ENCODE measurements at places on chromosomes 3 and 15. TPM values are rescaled to one million over a fixed set of nuclear protein-coding genes. Genes with fewer than 3 reads are reported as not detected.

CCDC33 gene
- polyA plus RNA-seq, result 2.4 TPM

SLC33A1 gene
- 36.5 TPM for polyA plus RNA-seq

NR2E3 gene
- polyA plus RNA-seq, result 0.41 TPM

- DNase-seq, result no peak
These were observed 534.2 kb downstream of the NSUN3 start for GRCh38 chr3:94596887-94597566.

CCDC39 gene
- polyA plus RNA-seq, result 7.5 TPM

GRCh38 chr3:124158168-124158881 lies 166.4 kb upstream of the ROPN1 start:
- DNase-seq, result no peak

DNA sequence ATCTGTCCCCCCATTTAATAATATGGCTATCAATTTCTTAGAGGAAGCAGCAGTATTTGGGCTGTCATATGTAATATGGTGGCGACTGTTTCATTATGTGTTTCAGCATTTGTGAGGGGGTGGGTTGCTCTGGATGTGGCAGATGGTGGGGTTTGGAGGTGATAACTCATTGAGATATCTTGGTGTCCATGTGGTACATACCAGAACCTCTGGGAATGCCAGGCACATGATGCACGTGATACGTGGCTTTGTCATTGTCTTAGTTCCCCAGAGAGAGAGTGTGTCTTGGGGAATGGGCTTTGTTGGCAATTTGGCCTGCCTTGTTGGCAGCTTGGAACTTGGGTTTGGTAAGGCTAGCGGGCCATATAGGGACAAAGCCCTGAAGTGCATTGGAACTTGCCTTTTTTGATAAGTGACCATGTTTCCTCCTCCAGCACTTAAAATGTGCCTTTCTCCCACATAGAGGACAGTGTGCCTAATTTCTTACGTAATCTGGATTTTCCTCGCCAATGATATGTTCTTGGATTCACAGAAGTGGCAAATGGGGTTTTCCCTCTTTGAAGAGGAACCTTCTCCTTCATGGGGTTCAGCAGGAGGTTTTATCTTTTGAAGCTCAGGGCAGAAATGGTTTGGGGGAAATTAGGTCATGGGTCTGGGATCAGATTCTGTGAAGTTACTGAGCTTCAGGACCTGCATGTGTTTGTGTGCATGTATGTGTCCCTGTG lies 79.5 kb downstream of the DNASE1L3 start:
- DNase-seq, result no peak

- DNase-seq, result no peak
These were observed 73.1 kb upstream of the SPATA12 start for GRCh38 chr3:56987238-56987895.

AVEN gene
- 14.1 TPM for polyA plus RNA-seq

SLC6A1 gene
- 5.3 TPM for polyA plus RNA-seq

- no peak for DNase-seq
These were observed 3.7 kb upstream of the GFM1 start for GRCh38 chr3:158640646-158641045.

DNA sequence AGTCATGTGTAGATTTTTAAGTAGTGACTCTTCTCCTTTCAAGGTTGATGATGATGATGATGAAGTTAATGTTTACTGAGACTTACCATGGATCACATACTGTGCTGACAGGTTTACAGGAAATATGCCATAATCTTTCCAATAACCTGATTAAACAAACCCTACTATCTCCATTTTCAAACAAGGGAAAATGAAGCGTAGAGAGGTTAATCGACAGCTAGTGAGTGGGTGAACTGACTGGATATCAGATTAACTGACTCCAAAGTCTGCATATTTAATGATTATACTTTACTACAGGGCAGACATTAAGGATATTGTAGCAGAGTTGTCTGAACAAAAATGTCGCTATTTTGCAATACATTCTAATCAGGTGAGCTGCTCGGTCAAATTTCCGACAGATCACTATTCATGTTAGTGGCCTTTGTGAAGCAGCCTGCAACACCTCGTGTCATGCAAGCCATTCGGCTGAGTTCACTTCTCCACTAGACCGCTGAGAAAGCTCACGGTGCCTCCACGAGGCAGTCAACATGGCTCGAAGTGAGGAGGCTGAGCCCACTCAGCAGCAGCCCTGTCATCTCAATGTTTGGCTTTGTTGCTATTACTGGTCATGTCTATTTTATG lies 264.2 kb downstream of the NFKBIZ start:
- DNase-seq, result no peak

DNA sequence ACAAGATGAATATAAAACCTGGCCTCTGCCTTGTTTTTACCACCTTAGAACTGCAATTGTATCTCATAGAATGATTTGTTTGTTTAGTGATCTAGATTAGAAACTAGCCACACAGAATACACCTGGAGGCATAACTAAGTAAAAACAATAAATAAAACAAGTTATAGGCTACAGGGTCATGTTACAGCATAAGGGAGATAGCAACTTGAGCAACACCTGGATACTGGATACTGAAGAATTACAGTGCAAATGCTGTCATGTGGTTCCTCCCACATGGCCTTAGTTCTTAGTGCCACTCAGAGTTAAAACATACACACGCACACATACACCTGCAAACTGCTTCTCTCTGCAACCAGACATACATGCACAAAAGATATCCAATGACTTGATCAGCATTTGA lies 563.4 kb upstream of the DPPA4 start:
- no peak for DNase-seq

SEMA6D gene
- 46.4 TPM for polyA plus RNA-seq

GNB5 gene
- 14.2 TPM for polyA plus RNA-seq

GRCh38 chr15:40328176-40328575 lies 4.7 kb downstream of the INAFM2 start:
- DNase-seq, result no peak

LPCAT4 gene
- polyA plus RNA-seq, result 52.7 TPM

RBPMS2 gene
- 5.2 TPM for polyA plus RNA-seq

MRAS gene
- polyA plus RNA-seq, result 28.4 TPM

DNA sequence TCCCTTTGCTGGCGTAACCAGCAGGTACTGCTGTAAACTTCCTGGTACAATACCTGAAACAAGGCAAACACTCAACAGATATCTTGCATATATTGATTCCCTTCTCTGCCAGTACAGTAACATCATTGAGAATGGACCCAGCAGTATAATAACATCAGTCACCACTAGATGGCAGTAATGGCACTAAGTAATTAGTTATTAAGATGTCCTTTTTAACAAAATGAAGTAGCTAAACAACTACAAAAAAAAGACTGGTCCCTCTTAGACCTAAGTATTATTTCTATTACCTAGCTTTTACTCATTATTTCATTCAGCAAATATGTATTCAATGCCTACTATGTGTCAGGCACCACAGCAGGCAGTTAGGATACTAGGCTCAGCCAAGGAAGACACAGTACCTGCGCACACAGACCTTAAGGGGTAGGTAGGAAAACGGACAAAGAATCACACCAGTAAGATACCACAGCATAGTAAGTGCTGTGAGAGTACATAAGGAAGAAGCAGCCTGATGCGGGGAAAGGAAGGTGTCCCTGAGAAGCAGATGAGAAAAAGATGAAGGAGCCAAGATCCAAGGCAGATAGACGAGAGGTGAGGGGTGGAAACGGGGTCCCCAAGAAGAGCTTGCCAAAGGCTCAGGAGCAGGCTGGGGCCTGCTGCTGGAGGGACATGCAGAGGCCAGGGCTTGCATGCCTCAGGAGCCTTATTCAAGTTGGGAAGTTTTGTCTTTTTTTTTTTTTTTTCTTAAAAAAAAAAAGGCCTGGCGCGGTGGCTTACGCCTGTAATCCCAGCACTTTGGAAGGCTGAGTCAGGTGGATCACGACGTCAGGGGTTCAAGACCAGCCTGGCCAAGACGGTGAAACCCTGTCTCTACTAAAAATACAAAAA lies 102.7 kb upstream of the CHD2 start:
- peak; percentile 69 for DNase-seq

OTOL1 gene
- polyA plus RNA-seq, result not detected

DNA sequence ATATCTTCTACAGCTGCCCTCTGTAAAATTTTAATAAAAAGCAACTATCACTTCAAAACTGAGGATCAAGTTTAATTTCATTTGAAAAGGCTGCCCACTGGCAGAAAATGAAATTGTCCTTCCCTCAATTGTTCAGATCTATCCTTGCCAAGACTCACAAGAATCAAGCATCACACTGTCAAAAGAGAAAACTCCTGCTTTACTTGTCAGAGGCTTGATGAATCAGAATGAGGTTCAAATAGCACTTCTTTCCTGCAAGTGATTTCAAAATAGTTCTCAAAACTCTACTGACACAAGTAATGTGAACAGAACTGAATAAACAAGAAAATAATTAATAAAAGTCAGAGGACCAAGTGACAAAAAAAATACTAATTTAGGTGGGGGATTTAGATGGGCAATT lies 70.6 kb downstream of the GOLIM4 start:
- DNase-seq, result no peak

DNA sequence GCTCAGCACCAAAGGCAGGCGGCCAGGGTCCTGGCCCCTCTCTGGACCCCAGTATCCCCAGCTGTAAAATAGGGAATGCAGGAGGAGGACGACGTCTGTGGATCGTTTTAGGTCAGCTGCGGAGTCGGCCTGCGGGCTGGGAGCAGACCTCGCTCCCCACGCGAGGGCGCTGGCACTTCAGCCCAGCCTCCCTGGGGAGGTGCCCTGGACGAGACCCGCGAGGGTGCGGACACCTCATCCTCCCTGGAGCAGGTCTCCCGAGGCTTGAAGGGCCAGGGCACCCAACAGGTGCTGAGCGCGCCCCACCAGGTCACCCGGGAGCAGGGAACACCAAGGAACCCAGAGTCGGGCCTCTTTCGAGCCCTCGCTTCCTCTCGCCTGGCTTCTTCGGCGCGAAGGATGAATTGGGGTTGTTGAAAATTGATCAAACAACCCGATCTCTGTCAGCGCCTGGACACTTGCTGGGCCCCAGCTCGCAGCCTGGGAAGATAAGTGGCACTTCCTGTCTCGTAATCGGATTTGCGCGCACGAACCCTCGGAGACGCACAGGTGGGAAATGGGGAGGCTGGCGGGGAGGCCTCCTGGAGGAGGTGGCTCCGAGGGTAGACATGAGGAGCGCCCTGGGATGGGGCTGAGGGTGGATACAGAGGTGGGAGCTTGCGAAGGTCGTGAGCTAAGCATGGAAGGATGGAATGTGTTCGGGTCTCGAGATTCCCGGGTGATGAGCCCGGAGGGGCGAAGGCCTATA lies 588 bp upstream of the VIPR1 start:
- DNase-seq, result no peak

DNA sequence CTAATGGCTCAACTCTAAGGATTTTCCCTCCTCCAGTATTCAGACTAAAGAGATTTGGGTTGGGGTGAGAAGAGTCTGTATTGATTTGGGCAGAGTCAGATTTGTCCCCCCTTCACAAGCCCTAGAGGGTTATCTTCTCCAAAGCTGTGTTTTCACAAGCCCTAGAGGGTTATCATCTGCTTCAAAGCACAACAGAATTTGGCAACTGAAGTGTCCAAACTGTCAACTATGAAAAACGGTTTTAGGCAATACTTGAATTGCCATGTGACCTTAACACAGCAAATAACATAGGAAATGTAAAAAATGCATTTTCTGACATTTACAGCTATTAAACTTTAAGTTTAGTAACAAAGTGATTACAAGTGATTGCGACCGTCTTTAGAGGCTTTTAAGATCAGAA lies 119.9 kb downstream of the IMPG2 start:
- DNase-seq, result peak; percentile 26

DNA sequence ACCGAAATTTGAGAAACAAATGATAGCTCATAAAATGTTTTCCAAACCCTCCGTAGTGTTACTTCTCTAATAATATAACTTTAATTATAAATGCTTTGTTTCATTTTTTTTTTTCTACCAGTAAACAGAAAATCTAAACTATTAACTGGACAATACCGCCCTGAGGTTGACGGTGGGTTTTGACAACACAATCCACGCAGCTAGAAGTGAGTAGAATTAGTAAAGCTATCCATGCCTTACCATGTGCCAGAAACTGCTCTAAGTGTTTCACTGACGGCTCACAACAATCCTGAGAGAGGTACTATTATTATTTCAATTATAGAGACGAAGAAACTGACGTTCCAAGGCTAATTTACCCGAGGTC lies 410 bp downstream of the NDUFAF1 start:
- DNase-seq, result no peak

- no peak for DNase-seq
These were observed 36.3 kb downstream of the NGRN start for GRCh38 chr15:90301707-90302300.

SLC6A20 gene
- polyA plus RNA-seq, result 1.8 TPM

GRCh38 chr15:85718981-85719380 lies 75.7 kb downstream of the KLHL25 start:
- DNase-seq, result no peak

CLDN11 gene
- 6.2 TPM for polyA plus RNA-seq

DNA sequence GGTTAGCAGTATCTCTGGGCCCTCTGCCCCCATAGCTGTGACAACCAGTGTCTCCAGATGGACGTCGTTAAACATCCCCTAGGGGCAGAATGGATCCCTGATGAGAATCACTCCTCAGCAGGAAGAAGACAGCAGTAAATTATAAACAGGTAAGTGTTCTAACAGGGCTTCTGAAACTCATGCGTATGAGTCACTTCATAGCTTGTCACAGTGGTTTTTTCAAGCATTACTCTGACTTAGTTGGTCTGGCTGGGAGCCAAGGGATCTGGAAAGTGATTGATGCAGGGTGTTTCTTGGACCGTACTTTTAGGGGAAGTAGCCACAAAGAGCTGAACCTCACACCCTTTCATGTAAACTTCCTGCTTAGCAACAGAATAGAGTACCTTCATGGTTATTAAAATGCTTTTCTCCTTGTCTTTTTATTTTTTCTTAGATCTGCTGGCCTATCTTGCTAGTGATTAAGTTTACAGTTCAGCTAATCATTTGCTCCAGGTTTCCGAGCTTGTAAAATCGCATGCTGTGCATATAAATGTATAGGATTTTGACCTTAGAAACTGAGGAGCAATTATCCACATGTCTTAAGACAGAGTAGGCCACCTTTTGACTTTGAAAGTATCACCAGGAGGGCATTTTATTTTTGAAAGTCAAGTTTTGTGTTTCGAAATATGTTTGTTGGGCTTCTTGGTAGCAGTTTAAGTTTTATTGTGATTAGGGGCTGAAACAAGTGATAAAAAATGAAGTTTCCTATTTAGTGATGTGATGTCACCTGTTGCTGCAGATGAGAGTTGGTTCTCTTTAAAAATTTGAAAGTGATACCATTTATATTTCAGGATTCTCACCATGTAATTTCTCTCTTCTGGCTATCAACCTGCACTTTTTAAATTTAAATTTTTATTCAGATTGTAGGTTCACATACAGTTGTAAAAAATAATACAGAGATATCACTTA lies 333.9 kb downstream of the PTPRG start:
- DNase-seq, result peak; percentile 55

DNA sequence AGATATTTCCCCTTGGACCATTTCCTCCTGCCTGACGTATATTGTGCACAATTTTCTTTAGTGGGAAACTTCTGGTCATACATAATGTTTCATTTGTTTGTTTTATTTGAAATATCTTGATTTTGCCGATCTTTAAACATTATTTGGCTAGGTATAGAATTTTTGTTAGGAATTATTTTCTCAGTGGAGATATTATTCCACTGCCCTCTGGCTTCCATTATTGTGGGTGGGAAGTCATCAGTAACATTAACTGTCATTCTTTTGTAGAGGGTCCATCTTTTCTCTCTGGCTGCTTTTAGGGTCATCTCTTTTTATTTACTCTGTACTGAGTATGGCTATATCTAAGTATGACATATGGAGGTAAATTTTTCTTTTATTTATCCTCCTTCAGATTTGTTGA lies 135.5 kb upstream of the LIPC start:
- no peak for DNase-seq

GRCh38 chr3:125608419-125608818 lies 13.1 kb upstream of the OSBPL11 start:
- DNase-seq, result no peak

LSAMP gene
- 17.9 TPM for polyA plus RNA-seq

ADAMTSL3 gene
- 27.6 TPM for polyA plus RNA-seq

Measured in left lung (tissue), 14 donors.